NCI-H2081 treated with DMSO at 0.1 percent for 48 hours (cell line): ENCODE measurements at places on chromosomes 12 and 14.

GRCh38 chr12:77723308-77723707 is 107.4 kb upstream of the NAV3 start:
- DNase-seq: no peak

DNA sequence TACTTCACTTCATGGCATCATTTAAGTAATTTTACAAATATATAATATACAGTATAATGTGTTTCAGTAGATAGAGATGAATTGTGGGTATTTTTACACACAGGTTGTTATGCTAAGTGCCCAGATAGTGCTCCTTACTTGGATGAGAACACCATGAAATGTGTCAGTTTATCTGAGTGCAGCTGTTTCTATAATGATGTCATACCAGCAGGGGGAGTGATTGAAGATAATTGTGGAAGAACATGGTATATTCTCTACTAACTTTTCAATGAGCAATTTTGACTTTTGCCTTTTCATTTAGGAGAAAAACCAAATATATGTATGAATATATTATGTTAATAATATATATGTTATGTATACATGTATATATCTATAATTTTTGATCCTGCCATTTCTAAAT is 221.6 kb downstream of the LRRK2 start:
- no peak for DNase-seq

GRCh38 chr14:57060276-57060955 is 208.3 kb downstream of the EXOC5 start:
- no peak for DNase-seq

DNA sequence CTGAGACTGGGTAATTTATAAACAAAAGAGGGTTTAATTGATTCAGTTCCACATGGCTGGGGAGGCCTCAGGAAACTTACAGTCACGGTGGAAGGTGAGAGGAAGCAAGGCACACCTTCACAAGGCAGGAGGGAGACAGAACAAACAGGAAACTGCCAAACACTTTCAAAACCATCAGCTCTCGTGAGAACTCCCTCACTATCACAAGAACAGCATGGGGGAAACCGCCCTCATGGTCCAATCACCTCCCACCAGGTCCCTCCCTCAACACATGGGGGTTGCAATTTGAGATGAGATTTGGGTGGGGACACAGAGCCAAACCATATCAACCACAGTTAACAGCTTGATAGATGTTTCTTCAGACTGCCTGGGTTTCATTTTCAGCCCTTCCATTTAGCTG is 6.2 kb upstream of the GNPNAT1 start:
- DNase-seq: no peak

DNA sequence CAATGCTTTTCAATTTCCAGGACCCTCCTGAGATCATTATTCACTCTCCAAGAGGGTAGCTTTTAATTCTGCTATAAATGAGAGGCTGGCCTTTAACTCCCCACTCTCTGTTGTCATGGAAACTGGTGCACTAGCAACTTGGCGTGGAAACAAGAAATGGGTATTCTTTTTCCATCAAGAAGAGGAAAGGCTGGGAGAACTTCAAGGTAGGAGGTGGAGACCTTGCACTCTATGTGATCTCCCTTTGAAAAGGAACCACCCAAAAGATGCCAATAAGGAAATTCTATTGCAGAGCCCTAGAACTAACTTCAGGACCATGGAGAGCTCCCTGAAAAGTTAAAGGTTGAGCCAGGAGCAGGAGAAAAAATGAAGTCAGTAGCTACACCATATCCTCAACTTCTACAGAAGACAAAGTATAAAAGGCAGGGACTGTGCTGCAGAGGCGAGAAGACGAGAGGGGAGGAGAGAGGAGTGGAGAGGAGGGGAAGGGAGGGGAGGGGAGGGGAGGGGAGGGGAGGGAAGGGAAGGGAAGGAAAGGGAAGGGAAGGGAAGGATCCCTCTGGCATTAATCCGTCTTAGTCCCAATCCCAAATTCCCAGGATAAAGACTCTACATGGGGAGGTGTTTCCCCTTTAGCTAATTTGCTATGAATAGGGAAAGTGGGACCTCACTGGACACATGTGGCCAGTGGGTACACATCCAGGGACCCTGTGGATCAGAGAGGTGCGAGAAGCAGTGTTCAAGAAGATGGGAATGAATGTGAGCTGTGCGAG is 46.7 kb upstream of the FICD start:
- DNase-seq: no peak

DNA sequence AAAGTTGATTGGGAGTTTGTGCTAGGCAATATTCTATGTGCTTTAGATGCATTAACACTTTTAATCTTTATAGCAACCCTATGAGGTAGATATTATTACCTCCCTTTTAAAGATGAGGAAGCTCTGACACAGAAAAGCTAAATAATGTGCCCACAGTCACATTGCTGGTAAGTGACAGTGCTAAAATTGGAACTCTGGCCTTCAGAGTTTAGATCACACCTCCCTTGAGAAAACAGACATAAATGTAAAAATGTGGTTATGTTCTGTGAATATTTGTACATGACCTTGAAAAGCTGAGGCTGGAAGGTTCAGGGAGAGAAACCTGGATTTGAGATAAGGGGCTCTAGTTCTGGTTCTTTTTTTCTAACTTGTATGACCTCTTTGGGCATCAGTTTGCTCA is 1.9 kb downstream of the ABHD4 start:
- DNase-seq: no peak

DNA sequence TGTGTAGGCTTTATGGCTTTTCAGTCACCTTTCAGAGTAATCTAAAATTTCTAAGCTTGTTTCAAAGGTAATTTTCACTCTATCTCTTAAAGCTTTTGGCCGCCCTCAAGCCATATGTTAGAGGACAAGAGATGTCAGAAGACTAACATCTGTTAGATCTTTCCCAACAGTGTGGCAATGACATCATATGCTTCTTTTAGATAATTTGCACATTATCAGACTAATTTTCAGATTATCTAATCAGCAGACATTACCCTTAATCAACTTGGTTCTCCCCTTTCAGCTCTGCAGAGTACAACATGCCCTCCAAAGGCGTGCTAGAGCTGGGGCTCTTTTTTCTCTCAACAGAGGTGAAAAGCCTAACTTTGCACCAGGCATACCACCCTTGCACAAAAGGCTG is 207.1 kb downstream of the DPF3 start:
- DNase-seq: no peak

GRCh38 chr12:50689437-50689836 is 74.5 kb upstream of the ATF1 start:
- no peak for DNase-seq

- DNase-seq: no peak
Observed at GRCh38 chr12:8081251-8081920, 688 bp upstream of the NECAP1 start.

- no peak for DNase-seq
Observed at GRCh38 chr12:124150168-124150567, 144.7 kb upstream of the RFLNA start.

- DNase-seq: no peak
Observed at GRCh38 chr12:128791395-128792322, 32.1 kb downstream of the SLC15A4 start.

DNA sequence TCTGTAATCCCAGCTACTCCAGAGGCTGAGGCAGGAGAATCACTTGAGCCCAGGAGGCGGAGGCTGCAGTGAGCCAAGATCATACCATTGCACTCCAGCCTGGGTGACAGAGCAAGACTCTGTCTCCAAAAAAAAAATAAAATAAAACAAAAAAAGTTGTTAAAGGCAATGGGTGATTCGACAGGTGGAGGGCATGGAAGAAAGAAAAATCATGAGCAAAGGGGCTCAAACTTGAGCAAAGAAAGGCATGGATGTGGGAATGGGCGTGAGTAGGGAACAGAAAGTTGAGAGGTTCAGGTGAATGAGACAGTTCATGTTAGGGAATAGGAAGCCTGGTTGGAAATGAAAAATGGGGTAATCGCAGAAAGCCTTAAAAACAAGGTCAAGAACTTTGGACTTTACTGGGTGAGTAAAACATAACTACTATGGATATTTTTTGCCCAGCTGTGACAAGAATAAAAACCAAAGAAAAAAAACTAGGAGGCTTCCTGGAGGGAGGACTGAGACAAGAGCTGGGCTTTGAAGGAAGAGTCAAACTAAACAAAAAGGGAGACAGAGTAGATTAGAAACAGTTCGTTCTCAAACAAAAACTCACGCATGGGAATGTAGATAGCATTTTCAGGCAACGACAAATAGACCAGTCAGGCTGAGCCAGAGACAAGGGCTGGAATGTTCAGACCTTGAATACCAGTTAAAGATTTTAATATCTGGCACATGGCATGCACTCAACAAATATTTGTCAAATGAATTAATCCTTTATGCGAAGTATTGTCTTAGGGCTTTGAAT is 18.8 kb downstream of the PYM1 start:
- no peak for DNase-seq

DNA sequence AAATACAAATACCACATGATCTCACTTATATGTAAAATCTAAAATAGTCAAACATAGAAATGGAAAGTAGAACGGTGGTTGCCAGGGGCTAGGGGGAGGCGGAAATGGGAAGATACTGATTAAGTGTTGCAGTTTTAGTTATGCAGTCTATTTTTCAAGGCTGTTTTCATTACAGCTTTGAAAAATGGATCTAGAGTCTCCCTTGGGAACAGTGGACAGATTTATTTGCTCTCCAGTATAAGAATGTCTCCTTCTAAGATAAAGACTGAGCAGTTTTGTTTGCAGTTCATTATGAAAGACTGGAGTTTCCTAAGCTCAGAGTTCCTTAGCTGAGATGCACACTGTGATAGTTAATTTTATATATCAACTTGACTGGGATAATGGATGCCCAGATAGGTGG is 202.5 kb downstream of the KLHL28 start:
- DNase-seq: no peak
